ENCODE measurements at places on chromosomes 5 and 9.

DNA sequence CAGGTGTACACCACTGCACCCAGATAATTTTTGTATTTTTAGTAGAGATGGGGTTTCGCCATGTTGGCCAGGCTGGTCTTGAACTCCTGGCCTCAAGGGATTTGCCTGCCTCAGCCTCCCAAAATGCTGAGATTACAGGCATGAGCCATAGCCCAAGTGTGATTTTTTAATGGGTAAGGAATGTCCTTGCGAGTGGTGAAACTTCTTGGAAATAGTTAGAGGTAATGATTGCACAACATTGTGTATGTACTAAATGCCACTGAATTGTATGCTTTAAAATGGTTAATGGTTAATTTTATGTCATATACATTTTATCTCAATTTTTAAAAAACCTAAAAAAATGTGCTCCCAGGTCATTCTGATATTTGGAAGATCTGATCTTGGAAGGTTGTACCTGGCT, 59.9 kb upstream of the IL6ST start:
- DNase-seq = no peak

GRCh38 chr5:151151793-151152192, 5.8 kb downstream of the ANXA6 start:
- no peak for DNase-seq

DNA sequence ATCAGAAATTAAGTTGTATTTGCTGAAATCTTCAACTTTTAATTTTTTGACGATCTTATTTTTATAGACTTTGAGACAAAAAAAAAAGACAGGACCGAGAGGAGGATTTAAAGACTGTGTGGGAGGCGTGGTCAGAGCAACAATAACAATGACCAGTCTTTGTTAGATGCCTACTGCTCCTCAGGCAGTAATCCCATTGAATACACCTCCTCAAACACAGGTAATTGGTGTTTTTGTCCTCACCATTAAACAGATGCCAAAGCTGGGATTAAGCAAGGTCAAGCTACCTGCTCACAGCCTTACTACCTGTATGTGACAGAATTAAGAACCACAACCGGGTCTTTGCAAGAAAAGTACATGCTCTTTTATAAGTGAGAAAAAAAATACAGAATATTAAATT, 233.3 kb upstream of the GRAMD2B start:
- no peak for DNase-seq

DNA sequence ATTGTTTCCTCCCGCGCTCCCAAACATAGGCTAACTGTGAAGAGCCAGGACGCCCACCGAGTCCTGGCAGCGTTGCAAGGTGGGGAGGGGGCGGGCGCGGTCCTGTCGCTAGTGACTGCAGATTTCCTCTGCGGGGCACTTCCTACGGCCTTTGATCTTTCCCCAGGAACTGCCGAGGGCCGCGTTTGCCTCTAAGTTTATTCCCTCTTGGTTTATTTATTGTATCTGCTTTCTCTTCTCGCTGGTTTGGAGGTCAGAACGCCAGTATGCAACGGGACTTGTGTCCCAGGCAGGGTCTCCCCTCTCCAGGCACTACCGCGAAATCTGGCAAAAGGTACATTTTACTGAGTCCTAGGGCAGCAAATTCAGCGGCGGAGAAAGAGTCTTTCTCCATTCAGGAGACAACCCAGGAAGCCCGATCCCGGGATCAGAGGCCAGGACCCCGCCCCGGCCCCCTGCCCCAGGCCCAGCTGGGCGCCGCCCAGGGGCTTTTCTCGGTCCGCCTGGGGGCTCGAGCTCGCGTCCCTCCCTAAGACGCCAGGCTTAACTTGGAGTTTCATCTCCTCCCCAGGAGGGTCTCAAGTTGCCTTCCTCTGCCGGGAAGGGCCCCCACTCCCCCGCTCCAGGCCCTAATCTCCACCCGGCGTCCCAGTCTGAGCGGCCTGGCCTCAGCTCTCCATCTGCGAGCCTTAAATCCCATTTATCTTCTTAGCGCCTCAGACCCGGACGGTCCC, 884 bp upstream of the EGFLAM start:
- DNase-seq = no peak

DNA sequence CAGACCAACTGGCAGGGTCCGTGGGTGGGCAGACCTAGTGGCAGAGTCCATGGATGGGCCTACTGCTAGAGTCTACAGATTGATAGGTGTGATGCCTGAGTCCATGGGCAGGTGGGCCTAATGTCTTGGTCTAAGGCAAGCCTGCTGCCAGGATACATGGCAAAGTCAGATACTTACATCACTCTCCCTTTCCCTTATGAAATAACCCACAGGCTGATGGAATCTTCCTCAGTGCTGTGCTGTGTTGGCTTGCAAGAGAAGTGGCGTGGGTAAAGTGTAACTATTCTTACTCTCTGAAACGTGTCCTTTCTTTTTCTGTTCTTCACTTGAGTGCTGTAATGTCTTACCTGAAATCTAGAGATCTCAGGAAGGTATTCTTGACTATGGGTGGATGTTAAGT, 67.3 kb upstream of the ADRB2 start:
- no peak for DNase-seq

GRCh38 chr5:4099386-4099785, 503.8 kb downstream of the IRX1 start:
- DNase-seq = no peak

DNA sequence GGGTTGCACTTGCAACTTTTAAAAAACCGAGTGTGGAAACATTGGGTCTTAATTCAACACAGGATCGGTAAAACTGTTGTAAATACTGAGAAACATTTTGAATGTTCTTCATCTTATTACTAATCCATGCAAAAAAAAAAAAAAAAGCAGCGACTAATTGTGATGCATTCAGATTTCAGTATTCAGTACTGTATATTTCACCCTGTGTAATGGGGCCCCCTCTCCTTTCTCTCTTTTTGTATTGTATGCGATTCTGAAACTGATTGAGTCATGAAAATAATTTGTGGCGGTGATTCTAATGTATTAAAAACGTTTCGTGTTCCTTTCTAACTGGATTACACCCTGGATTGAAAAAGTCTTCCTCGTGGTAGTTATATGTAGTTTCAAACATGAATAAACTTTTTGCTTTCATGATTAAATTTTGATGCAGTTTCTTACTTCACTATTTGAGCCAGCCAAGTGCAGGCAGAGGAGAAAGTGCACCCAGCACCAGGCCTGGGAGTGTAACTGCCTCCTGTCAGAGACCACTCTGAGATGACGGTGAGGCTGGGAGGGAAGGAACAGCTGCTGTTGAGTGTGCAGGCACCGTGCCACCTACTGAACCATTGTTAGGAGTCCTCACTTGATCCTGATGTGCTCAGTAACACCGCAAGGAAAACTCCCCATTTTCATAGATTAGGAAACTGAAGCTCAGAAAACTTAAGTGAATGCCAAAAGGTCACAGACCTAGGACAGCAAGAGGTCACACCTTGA, 220.0 kb downstream of the PBX3 start:
- DNase-seq = no peak

DNA sequence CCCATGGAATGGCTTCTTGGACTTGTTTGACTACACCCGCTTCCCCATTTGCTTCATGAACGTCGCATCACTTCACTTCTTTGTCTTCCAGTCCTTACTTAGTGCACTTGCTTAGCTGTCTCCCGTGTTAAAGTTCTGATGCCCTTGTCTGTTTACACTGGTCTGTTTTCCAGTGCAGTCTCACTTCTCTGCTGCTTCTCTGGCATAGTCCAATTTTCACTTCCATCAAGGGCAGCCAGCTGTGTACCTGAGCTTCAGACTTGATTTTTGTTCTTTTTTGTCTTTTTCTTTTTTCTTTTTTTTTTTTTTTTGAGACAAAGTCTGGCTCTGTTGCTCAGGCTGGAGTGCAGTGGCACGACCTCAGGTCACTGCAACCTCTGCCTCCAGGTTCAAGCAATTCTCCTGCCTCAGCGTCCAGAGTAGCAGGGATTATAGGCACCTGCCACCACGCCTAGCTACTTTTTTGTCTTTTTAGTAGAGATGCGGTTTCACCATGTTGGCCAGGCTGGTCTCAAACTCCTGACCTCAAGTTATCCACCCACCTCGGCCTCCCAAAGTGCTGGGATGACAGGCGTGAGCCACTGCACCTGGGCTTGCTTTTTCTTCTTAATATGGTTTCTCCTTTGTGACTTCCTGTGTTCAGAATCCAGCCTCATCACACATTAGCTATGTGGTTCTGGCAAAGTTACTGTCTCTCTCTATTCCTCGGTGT, 75.4 kb downstream of the LRRC70 start:
- DNase-seq = no peak

- DNase-seq = no peak
These were observed 76.4 kb downstream of the AK8 start for GRCh38 chr9:132801659-132802058.

DNA sequence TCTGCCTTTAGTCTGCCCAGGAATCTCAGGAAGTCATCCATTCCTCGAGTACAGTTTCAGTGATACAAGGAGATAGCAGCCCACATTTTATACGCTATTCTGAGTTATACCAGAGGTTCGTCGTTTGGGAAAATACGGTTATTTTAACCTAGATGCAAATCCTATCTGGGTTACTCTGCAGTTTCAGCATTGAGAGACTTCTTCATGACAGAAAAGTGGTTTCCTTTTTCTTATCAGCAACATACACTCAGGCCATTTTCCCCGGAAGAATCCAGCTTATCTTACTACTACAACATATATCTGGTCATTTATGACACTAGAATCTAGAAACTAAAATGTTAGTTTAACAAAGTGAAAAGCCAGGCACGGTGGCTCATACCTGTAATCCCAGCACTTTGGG, 83.4 kb upstream of the IQGAP2 start:
- DNase-seq = no peak

DNA sequence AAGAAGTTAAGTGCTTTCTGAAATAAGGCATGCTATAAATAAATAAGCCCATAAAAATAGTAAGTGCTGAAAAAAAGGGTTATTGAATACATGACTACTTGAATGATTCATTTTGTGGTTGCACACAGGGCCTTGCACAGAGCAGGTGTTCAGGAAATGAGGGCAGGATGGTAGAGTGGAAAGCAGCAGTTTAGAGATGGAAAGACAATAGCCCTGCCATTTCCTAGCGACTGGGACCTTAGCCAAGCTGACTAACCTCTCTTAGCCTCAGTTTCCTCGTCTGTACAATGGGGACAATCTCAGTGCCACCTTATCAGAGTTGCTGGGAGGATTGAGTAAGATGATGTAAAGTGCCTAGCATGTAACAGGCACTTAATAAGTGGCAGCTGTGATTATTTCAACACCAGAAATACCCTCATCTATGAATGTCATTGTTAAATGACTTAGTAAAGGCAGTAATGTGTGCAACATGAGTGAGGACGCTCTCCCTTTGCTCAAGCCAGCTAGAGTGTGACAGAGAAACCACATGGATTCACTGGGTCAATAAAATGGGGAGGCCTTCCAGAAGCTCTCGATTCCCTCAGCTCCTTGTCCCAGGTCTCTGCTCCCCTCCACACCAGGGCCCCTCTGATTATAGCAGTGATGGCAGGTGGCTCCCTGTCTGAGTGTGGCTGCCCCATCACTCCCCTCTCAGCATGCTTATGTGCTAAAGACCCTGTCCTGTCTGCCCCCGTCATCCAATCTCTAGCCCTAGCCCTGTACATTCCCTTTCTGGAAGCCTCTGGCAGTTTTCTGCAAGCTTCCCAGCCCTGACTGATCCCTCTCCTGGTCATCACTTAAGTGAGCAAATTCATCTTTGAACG, 16.0 kb upstream of the PHF19 start:
- no peak for DNase-seq

GRCh38 chr9:86942281-86943200, 4.8 kb downstream of the GAS1 start:
- DNase-seq = no peak

DNA sequence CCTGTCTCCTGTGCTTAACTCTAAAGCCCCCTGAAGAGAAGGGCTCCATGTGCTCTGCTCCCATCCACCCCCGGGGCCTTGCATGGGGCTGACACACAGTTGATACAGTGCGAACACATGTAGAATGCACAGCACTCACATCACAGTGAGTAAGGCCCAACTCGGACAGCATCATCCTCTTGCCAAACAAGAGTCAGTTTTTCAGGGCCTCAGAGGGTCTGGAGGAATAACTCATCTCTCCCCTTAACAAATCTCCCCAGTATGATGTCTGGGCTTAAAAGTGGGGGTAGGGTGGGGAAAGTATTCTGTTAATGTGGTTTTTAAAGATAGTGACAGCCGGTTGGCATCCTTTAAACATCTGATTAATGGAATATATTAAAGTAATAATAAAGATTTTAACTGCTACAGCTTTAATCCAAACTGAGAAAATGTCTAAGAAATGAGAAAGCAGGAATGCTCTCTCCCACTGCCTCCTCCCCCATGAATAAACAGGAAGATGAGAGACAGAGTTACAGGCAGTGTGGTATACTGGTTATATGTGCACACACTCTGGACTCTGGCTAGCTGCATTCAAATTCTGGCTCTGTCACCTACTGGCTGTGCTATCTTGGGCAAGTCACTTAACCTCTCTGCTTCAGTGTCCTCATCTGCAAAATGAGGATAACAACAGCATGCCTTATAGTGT, 22.5 kb downstream of the APBA1 start:
- no peak for DNase-seq

GRCh38 chr9:127525401-127526188, 74.3 kb downstream of the LRSAM1 start:
- DNase-seq = no peak

DNA sequence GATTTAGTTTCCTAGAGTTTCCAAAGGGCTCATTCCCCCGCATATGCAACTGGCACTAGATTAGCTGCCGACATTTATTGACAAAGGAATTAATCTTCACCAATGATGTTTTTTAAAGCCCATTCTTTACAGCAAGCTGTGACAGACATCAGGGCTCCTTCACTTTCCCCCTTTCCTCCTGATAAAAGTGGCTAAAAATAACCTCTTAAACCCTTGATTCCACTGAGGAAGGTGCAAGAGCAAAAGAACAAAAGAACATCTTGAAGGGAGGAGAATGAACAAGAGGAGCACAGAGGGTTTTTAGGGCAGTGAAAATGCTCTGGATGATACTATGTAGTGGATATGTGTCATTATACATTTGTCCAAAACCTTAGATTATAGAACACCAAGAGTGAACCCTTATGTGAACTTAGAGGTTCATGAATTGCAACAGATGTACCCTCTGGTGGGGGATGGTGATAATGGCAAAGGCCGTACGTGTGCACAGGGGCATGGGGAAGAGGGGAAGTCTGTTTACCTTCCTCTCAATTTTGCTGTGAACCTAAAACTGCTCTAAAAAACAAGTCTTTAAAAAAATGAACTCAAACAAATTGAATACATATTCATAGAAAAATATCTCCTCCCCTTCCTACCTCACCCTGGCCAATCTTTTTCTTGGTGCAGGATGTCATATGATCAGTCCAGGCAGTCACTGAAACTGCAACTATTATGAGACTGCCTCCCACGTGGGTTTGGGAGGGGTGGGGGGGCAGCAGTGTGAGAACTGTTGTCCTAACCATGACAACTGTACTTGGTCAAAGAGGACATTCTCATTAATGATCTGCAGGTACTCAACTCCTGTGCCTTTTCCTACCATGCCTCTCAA, 83.0 kb downstream of the MARCHF3 start:
- DNase-seq = no peak

DNA sequence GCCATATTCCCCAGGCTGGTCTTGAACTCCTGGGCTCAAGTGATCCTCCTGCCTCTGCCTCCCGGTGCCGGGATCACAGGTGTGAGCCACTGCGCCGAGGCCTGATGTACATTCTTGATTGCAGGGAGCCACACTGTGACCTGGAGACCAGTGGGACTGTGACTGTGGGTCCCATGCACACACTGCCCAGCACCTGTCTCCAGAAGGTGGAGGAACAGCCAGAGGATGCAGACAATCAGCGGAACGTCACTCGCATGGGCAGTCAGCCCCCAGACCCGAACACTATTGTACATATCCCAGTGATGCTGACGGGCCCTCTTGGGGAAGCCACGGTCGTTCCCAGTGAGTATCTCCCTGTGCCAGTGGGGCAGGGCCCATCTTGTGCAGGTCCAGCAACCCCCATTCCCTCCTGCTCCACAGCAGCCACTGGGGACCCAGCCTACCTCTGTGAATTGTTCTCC, 147.3 kb downstream of the CACNA1B start:
- no peak for DNase-seq
